ENCODE measurements at places on chromosomes 2 and 18. TPM values are rescaled to one million over a fixed set of nuclear protein-coding genes. Genes with fewer than 3 reads are reported as not detected.

Gene PDE1A
- total RNA-seq: 95.8 TPM

Gene MBD2
- total RNA-seq: 81.4 TPM

GRCh38 chr2:156331572-156332283 lies 793 bp downstream of the NR4A2 start:
- peak overlapping the region; percentile 32 for H3K4me3 ChIP-seq
- peak overlapping the region; percentile 89 for H3K27ac ChIP-seq
- H3K27me3 ChIP-seq: no peaks in the 10 kb centered on the region
- peak; percentile 55 for DNase-seq
- peaks cover 7% of the 10 kb centered on the region for H3K4me1 ChIP-seq

- no peaks in the 10 kb centered on the region for H3K4me1 ChIP-seq
- no peaks in the 10 kb centered on the region for H3K36me3 ChIP-seq
- DNase-seq: no peak
- H3K27ac ChIP-seq: no peak overlapping the region
- no peak overlapping the region for H3K4me3 ChIP-seq
- no peaks in the 10 kb centered on the region for H3K27me3 ChIP-seq
These were observed 21.2 kb downstream of the CNTNAP5 start for GRCh38 chr2:124046332-124046731.

GRCh38 chr2:105803773-105804172 lies 59.1 kb downstream of the NCK2 start:
- H3K4me1 ChIP-seq: peaks cover 18% of the 10 kb centered on the region
- no peaks in the 10 kb centered on the region for H3K27me3 ChIP-seq
- no peak overlapping the region for H3K4me3 ChIP-seq

DNA sequence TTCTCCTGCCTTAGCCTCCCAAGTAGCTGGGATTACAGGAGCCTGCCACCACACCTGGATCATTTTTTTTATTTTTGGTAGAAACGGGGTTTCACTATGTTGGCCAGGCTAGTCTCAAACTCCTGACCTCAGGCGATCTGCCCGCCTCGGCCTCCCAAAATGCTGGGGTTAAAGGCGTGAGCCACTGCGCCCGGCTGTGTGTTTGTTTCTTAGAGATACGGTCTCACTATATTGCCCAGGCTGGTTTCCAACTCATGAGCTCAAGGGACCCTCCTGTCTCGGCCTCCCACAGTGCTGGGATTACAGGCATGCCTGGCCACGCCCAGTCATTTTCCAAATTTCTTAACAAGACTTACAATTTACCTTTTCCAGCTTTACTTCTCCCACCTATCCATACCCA lies 940 bp upstream of the MRPL19 start:
- H3K27me3 ChIP-seq: no peaks in the 10 kb centered on the region
- peaks cover 3% of the 10 kb centered on the region for H3K36me3 ChIP-seq
- no peak overlapping the region for H3K4me3 ChIP-seq
- no peak overlapping the region for H3K27ac ChIP-seq
- peaks cover 28% of the 10 kb centered on the region for H3K4me1 ChIP-seq
- no peak for DNase-seq

- DNase-seq: no peak
- no peaks in the 10 kb centered on the region for H3K4me1 ChIP-seq
- no peaks in the 10 kb centered on the region for H3K36me3 ChIP-seq
- H3K27ac ChIP-seq: no peak overlapping the region
- H3K27me3 ChIP-seq: no peaks in the 10 kb centered on the region
- no peak overlapping the region for H3K4me3 ChIP-seq
These were observed 45.1 kb downstream of the LBH start for GRCh38 chr2:30276455-30276911.

- H3K27ac ChIP-seq: no peak overlapping the region
- DNase-seq: no peak
- no peak overlapping the region for H3K4me3 ChIP-seq
These were observed 167.9 kb downstream of the TRIM43 start for GRCh38 chr2:95759481-95760246.

GRCh38 chr2:1884933-1885580 lies 140.7 kb upstream of the PXDN start:
- no peaks in the 10 kb centered on the region for H3K36me3 ChIP-seq
- DNase-seq: no peak
- H3K27me3 ChIP-seq: no peaks in the 10 kb centered on the region
- no peaks in the 10 kb centered on the region for H3K4me1 ChIP-seq
- no peak overlapping the region for H3K4me3 ChIP-seq

DNA sequence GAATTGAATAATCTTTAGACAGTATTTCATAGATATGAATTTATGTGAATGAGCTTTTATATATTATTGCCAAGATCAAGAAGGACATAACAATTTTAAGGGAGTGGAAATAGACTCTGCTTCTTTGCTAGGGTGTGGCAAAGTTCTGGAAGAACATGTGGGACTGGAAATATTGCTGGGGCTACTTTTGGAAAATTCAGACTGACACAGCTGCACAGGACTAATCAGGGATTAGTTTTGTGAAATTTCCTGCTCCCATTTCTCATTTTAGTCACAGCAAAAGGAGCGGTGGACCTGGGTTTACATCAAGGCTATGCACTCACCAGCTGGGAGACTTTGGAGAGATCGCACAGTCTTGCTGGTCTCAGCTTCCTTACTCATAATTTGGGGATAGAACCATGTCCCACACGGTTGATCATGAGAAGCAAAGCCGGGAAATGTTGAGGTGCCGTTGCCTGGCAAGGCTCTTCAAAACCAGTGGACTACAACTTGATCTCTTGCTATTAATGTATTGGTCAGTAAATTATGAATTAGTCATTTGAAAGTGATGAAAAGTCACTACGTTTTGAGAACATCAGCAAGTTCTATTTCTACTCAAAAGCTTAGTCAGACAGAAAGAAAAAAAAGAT lies 42.4 kb downstream of the IL1RL2 start:
- no peaks in the 10 kb centered on the region for H3K27me3 ChIP-seq
- no peaks in the 10 kb centered on the region for H3K36me3 ChIP-seq
- H3K27ac ChIP-seq: peak overlapping the region; percentile 97
- H3K4me3 ChIP-seq: no peak overlapping the region
- DNase-seq: peak; percentile 61

- H3K27ac ChIP-seq: no peak overlapping the region
- H3K4me1 ChIP-seq: no peaks in the 10 kb centered on the region
- no peaks in the 10 kb centered on the region for H3K27me3 ChIP-seq
- DNase-seq: no peak
- no peaks in the 10 kb centered on the region for H3K36me3 ChIP-seq
These were observed 870.6 kb downstream of the CBLN2 start for GRCh38 chr18:71673498-71673897.

DNA sequence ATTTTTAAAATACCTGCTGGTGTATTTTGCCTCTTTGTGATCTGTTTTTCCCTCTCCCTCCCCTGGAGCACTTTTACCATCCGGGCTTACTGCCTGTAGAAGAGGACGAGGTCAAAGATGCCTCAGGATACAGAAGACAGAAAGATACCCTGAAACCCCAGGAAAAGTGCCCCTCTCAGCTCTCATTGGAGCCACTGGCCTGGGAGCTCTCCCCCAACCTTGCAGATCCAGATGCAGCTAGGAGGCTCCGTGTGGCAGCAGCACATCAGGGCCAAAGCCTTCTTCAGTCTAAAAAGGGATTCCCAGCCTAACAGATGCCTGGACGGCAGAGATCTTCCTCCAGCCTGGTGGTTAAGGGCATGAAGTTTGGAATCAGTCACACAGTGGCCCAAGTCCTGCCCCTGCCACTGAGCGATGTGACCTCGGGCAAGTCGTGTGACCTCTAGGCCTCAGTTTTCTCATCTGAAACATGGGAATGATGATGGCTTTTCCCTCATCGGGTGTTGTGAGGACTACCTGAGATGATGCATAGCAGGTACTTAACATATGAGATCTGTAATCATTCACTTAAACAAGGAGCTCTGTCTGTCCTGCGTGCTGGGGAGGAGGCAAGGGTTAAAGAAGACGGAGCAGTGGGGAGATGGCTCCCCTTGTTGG lies 239.4 kb downstream of the DYSF start:
- DNase-seq: no peak
- no peaks in the 10 kb centered on the region for H3K27me3 ChIP-seq
- no peaks in the 10 kb centered on the region for H3K36me3 ChIP-seq

Data from thyroid gland (tissue), 4 donors.